ENCODE measurements at places on chromosomes 7 and 10. TPM values are rescaled to one million over a fixed set of nuclear protein-coding genes. Genes with fewer than 3 reads are reported as not detected.

DNA sequence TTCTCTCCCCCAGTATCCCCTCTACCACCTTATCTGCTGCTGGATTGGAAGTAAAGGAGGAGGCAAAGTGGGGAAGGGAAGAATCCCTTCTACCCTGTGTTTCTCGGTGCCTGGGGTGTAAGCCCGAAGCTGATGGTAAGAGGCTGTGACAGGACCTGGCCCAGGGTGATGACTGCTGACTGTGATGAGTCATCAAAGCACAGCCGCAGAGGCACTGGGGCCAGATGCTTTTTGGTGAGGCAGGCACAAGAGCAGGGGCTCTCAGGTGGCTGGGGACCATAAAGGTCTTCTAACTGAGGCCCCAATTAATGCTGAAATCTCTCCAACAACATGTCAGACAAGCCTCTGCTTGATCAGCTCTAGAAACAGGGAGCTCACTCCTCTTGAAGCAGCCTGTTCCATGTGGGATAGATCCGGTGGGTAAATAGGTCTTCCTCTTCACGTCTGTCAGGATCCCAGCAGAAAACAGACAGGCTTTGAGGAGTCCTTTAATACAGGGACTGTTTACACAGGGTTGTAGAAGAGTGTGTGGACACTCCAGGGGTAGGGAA is 86.1 kb upstream of the PCBD1 start:
- no peak for DNase-seq

DNA sequence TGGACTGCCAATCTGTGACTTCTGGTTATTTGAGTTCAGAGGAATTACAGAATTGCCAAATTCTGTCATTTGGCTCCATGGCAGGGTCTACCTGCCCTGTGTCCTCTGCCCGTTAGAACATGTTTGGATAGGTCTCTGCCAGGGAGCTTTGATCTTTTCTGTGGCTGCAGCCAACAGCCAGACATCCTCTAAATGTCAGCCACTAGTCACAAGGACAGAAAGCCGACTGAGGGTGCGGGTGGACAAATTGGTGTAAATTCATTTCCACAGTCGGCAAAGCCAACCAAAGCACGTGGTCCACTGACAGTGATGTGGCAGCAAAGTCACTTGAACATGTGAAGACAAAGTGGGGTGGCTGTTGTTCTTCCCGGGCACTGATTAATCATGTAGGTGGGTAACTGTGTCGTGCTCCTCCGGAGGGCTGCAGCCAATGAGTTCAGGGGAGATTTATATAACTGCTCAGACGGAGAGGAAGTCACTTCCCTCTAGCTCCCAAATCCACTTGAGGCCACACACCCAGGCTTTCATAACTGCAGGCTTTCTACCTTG is 26.7 kb upstream of the CAMK1D start:
- DNase-seq = no peak

- DNase-seq = no peak
Observed at GRCh38 chr10:97464226-97464625, 18.3 kb downstream of the ZDHHC16 start.

GRCh38 chr10:77555591-77556212 is 81.9 kb downstream of the KCNMA1 start:
- no peak for DNase-seq

DDC gene
- 0.29 TPM for polyA plus RNA-seq

GRCh38 chr10:111113961-111114757 is 37.3 kb downstream of the ADRA2A start:
- DNase-seq = no peak

GRCh38 chr7:16060502-16060901 is 360.8 kb downstream of the CRPPA start:
- no peak for DNase-seq

DNA sequence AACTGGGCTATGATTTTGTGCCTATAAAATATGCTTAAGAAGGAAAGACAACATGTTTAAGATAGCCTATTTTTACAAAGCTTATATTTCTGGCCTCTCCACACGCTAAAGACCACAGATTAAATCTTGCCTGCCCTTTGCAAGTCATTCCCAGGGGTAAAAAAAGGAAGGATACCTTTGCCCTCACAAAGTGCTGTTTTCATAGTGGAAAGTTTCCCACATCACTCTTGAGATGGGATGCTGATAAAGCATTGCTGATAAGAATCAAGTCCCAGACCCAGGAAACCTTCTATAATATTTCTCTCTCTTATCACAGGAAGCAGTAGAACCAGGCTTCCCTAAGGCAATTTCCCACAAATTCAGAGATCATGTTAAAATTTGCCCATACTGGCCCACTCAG is 56.5 kb downstream of the GSAP start:
- DNase-seq = no peak

ASAH2 gene
- polyA plus RNA-seq = 0.85 TPM

- DNase-seq = no peak
Observed at GRCh38 chr10:70726909-70727495, 54.7 kb downstream of the ADAMTS14 start.

DNA sequence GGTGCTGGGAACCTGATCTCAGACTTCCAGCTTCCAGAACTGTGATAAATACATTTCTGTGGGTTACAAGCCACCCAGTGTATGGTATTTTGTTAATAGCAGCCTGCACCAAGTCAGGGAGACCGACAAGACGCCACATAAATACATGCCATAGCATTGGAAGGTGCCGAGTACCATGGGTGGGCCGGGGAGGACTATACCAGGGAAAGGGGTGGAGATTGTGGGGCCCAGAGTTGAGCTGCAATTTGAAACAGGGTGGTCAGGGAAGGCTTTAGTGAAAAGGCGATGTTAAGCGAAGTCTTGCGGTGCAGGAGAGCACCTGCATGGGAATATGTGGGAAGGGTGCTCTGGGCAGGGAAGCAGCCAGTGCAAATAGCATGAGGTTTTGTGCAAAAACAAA is 88.9 kb upstream of the LRRC4 start:
- DNase-seq = no peak

FAS gene
- polyA plus RNA-seq = 9.5 TPM

PRSS2 gene
- polyA plus RNA-seq = 3.2 TPM

GTPBP4 gene
- polyA plus RNA-seq = 27.4 TPM

DNA sequence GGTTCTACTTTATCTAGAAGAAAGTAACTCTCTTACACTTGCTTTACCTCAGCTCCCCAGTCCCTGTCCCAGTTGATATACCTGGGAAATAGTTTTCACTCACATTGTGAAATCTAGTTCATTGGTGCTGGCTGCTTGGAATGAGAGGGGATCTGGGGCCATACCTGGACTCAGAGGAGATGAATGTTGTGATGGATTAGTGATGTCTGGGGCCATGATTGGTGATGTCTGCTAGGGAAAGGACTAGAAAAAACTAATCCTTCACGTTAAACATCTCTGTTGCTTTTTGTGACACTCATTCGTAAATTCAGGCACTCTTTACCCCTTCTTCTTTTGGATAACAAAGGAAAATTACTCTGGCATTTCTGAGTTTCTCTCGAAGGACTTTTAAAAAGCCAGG is 152.4 kb downstream of the RAB11FIP2 start:
- DNase-seq = no peak

BICC1 gene
- 5.7 TPM for polyA plus RNA-seq

GRCh38 chr7:13724977-13725566 is 264.4 kb downstream of the ETV1 start:
- DNase-seq = no peak

DNA sequence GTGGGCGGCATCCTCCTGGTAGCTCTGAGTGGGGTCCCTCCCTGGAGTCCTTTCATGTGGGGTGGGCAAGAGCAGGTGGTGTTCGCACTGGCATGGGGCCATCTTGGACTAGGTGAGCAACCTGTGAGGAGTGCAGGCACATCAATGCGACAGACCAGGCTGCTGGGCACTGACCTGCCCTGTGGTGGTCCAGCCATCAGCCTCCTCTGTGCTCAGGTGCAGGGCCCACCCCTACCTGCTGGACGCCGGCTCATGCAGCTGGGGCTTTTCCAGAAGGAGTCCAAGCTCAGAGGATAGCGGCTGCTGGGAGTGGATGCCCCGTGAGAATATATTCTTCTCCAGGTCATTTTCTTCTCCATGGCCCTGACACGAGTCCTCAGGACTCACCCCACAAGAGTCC is 424.4 kb downstream of the GLRX3 start:
- no peak for DNase-seq

CTAGE4 gene
- polyA plus RNA-seq = 0.27 TPM

RNF133 gene
- polyA plus RNA-seq = 0.06 TPM

GRCh38 chr7:71227126-71227525 is 95.2 kb downstream of the GALNT17 start:
- no peak for DNase-seq

- DNase-seq = no peak
Observed at GRCh38 chr10:123552760-123553554, 113.2 kb upstream of the GPR26 start.

DNA sequence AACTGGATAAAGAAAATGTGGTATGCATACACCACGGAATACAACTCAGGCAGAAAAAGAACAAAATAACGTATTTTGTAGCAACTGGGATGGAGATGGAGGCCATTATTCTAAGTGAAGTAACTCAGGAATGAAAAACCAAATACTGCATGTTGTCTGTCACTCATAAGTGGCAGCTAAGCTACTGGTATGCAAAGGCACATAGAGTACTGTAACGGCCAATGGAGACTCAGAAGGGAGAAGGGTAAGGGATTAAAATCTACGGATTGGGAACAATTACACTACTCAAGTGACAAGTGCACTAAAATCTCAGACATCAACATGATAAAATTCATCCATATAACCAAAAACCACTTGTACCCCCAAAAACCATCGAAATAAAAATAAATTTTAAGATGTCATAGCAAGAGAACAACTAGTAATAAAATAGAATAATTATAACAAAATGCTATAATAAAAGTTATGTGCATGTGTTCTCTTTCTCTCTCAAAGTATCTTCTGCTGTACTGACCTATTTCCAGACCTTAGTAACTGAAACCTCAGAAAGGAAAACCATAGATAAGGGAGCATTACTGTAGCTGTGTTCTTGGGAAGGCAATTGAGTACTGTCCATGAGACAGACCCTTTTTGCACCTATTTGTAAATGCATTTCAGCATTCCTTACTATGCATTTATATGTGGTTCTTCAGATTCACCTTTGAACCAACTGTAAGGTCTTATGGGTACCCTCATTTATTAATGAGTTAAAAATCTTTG is 6.7 kb upstream of the NEBL start:
- DNase-seq = no peak

GRCh38 chr7:80937336-80937735 is 18.5 kb upstream of the SEMA3C start:
- no peak for DNase-seq

ENO4 gene
- polyA plus RNA-seq = 0.28 TPM

DNA sequence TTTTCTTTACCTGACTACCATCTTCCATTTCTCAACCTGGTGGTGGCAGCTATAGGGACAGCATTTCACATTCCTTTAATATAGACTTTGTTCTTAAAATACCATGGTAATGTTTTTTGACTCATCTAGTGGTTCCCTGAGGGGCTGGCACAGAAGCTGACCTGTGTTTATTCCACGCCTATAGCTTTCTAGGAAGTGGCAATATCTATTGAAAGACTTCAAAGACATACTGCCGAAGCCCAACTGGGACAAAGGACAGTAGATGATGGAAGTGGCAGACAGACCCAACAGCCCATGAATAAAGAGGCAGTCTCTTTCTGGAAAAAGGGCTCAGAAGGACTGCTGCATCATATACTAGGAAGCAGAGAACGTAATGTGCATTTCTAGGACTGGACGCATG is 11.2 kb downstream of the SUN3 start:
- DNase-seq = no peak

- no peak for DNase-seq
Observed at GRCh38 chr7:139482662-139483466, 609 bp downstream of the KLRG2 start.

UTF1 gene
- polyA plus RNA-seq = not detected

LRRC4 gene
- 0.98 TPM for polyA plus RNA-seq

DNA sequence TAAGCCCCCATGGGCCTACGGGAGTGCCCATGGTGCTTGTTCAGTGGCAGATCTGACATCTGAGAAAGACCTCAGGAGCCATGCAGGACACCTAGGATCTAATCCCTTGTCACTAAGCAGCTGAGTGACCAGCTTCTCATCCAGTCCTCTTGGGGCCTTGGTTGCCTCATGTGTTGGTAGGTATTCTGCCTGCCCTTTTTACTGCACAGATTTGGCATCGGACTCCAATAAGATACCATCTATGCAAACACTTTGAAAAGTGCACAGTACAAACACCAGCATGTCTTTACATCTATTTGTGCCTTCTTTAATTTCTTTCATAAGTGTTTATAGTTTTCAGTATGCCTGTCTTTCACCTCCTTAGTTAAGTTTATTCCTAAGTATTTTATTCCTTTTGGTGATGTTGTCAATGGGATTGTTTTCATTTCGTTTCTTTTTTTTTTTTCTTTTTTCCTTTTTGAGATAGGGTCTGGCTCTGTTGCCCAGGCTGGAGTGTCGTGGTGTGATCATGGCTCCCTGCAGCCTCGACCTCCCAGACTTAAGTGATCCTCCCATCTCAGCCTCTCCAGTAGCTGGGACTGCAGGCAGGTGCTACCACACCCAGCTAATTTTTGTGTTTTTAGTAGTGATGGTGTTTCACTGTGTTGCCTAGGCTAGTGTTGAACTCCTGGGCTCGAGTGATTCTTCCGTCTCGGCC is 10.4 kb downstream of the STOX1 start:
- DNase-seq = no peak

GRCh38 chr10:63169624-63170023 is 36.5 kb downstream of the NRBF2 start:
- DNase-seq = no peak

DNA sequence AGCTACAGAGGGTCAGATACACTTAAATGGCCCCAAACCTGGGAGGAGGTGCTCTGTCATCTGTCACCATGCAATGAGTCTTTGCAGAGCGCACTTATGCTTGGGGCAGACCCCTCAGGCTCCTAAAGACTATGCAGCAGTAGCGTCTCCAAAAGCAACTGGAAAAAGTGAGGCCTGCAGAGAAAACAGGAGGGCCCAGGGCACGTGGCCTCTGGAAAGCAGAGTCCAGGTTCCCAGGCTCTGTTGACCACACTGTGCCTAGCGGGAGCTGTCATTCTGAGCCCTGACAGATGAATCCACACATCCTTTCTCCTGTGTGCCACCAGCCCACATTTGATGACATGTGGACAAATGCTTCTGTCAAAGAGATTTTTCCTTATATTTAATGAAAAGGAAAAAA is 66.4 kb downstream of the MINDY4 start:
- DNase-seq = no peak

LSM8 gene
- 27.7 TPM for polyA plus RNA-seq

DNA sequence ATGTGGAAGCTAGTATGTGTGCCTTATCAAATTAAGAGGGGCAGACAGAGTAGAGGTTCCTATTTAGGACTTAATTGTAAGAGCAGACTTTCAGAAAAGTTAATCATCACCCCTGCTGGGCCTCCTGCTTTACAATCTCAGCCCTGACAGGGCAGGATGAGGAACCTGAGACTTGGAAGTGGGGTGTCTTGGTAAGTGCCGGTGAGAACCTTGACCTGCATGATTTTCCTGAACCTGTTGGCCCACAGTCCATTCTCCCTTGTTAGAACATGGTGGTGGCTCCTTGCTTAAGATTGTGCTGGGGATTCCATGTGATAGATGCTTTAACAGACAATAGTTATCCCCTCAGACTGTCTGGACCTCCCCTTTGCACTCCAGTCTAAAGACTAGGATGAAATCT is 141.7 kb upstream of the TMEM72 start:
- no peak for DNase-seq

GRCh38 chr7:713488-714230 is 12.8 kb upstream of the DNAAF5 start:
- no peak for DNase-seq

GRCh38 chr10:87670586-87670985 is 10.9 kb downstream of the PAPSS2 start:
- DNase-seq = no peak

GRCh38 chr7:27295236-27295635 is 52.6 kb downstream of the EVX1 start:
- no peak for DNase-seq

- DNase-seq = no peak
Observed at GRCh38 chr10:31315453-31315852, 3.6 kb upstream of the ZEB1 start.

Measured in urinary bladder (tissue), 4 donors.